Stimulated activated CD8-positive, alpha-beta memory T cell treated with anti-CD3 and anti-CD28 coated beads, Interleukin-15, amount 100 ng/mL, for 1 hour (primary cell): ENCODE measurements at places on chromosomes 12 and 14.

DNA sequence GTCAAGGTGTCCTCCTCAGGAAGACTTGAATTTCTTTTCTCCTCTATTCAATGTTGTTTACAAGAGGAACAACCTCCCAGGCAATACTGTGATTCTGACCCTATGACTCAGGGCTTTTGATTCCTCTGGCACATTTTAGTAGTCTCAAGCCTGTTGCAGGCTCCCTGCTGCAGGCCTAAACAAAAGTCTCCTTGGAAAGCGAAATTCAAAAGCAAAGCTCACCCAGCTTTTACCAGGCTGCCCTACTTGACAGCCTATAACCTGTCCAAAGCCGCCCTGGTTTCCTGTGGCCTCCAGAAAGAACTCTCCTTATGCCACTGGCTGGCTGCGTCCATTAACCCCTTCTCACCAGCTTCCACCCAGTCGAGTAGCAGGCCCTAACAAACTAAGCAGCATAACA lies 11.6 kb downstream of the FGD6 start:
- DNase-seq = no peak

- no peak for DNase-seq
Measured at GRCh38 chr12:132433641-132434395, 56.1 kb upstream of the FBRSL1 start.

DNA sequence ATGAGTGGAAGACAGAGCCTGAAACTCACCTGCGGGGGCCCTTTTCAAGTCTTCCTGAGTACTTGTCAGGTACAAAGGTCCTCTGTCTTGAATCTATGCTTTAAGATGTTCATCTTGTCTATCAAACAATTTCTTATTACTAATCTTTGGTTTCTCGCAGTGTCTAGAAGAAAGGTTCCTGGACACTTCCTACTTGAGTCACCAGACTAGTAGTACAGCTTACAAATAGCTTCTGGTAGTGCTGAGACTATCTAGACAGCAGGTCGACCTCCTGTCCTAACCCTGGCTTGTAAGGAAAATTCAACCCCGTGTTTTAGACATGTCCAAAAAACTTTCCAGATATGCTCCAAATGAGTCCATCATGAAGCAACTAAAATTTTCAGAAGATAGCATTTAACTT lies 11.2 kb upstream of the ARID2 start:
- no peak for DNase-seq

DNA sequence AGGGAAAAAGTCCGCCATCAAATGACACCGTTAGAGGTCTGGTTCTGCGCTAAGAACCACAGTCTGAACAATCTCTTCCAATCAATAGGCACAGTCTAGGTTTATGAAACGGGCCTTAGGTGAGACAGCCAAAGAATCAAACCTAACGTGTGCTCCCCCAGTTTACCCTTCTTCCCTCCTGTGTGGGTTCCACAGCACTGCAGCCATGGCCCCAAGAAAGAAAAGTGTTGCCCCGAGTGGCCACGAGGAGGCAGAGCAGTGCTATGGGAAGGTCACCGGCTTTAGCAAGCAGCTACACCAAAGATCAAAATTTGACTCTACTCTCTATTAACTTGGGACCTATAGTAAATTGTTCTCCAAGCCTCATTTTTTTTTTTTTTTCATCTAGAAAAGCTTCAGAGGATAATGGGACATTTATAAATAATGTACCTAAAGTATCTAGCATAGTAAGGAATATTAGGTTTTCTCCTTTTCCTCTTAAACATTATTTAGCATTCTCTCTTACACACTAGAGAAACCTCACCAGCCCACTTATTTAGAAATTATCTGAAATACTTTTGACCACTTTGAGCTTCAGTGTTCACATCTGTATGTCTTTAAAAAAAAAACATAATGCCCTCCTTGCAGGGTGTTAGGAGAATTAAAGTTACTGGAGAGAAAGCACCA lies 70.2 kb upstream of the GPHB5 start:
- DNase-seq = peak; percentile 18

GRCh38 chr14:94355191-94355794 lies 32.2 kb upstream of the SERPINA6 start:
- DNase-seq = no peak

DNA sequence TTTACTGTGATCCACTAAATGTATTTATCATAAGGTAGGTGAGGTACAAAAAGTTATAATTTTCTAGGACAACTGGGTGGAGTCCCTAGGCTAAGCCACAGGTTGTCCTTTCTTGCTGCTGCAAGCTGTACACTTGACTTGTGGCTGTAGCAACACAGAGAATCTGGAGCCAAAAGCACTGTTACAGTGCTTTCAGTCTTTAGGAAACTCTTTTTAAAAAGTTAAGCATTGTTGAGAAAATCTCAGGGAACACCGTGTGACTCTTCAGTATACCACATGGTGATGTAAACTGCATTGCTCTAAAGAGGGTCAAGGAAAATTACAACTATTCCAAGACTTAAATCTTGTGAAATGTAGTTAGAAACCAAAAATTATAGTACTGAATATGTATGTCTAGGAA lies 11.4 kb downstream of the SLC15A5 start:
- DNase-seq = no peak

DNA sequence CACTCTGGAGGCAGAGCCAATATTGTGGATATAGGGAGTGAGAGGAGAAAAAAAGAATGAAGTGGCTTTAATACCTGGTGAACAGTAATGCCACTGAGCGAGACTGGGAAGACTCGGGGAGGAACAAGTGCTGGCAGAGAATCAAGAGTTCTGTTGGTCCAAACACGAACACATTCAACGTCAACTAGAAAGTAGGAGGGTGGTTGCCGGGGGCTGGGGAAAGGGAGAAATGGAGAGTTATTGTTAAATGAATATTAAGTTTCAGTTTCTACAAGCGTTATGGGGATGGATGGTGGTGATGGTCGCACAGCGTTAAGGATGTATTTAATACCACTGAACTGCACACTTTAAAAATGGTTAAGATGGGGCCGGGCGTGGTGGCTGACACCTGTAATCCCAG lies 2.8 kb downstream of the SPRING1 start:
- DNase-seq = no peak

DNA sequence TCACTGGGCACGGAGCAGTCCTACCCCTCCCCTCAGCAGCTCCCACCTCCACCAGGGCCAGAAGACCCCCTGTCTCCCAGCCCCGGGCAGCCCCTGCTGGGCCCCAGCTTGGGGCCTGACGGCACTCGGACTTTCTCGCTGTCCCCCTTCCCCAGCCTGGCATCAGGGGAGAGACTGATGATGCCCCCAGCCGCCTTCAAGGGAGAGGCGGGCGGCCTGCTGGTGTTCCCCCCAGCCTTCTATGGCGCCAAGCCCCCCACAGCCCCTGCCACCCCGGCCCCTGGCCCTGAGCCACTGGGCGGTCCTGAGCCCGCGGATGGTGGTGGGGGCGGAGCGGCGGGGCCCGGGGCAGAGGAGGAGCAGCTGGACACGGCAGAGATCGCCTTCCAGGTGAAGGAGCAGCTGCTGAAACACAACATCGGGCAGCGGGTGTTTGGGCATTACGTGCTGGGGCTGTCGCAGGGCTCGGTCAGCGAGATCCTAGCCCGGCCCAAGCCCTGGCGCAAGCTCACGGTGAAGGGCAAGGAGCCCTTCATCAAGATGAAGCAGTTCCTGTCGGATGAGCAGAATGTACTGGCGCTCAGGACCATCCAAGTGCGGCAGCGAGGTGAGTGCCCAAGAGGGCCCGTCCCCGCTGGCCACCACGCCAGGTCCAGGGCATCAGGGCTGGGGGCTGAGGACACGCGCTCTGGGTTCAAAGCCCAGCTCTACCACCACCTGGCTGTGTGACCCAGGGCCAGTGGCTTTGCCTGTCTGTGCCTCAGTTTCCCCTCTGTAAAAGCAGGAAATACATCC lies 58.6 kb downstream of the PHETA1 start:
- no peak for DNase-seq

- DNase-seq = no peak
Measured at GRCh38 chr12:90854136-90854689, 100.8 kb downstream of the CCER1 start.

DNA sequence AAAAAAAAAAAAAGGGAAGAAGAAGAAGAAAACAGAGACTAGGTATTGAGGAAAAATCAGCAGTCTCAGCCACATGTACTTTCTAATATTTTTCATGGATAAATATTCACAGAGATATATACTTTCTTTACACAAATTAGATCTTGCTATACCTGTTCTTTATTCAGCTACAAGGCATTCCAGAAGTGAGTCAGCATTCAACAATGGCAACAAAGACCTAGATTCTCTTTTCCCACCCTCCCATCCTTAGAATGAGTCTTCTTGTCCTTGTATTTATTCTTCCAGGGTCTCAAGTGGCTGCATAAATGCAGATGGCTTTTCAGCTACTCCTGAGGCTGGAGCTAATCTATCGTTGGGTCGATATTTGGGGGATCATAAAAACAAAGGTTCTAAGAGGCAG lies 93.0 kb downstream of the NT5DC3 start:
- DNase-seq = no peak

DNA sequence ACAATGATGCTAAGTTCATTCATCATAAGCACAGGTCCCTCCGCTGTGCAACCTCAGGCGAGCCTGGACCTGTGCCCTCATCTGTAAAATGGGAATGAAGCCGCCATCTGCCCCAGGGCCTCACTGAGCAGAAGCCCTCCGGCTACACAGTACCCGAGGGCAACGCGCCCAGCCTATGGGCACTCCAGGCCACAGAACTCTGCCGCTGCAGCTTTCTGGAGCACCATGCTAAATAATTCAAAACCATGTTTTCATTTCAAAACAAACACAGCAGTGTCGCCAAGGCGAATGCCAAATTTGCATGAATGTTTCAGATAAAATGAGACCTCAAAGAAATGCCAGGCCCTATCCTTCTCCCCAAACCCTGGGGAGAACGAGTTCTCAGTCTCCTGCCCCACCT lies 4.0 kb downstream of the NCOR2 start:
- no peak for DNase-seq

DNA sequence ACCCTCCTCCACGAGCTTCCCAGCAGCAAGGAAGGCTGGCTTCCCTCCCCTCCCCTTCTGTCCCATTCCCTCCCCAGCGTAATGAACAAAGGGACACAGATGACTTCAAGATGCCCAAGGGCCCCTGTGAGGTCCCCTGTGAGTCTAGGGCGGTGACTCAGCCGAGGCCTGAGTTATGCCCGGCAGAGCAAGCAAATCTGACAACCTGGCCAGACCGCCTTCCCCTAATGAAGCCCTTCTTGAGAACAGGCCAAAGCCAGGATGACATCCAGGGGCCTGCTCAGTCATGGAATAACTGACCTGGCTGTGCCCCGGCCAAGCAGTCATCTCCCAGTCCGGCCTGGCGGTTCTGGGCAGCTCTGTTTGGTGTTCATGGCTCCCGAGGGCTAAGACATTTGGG lies 89.2 kb downstream of the DICER1 start:
- DNase-seq = no peak
